ENCODE measurements at places on chromosomes 3 and 15.

DNA sequence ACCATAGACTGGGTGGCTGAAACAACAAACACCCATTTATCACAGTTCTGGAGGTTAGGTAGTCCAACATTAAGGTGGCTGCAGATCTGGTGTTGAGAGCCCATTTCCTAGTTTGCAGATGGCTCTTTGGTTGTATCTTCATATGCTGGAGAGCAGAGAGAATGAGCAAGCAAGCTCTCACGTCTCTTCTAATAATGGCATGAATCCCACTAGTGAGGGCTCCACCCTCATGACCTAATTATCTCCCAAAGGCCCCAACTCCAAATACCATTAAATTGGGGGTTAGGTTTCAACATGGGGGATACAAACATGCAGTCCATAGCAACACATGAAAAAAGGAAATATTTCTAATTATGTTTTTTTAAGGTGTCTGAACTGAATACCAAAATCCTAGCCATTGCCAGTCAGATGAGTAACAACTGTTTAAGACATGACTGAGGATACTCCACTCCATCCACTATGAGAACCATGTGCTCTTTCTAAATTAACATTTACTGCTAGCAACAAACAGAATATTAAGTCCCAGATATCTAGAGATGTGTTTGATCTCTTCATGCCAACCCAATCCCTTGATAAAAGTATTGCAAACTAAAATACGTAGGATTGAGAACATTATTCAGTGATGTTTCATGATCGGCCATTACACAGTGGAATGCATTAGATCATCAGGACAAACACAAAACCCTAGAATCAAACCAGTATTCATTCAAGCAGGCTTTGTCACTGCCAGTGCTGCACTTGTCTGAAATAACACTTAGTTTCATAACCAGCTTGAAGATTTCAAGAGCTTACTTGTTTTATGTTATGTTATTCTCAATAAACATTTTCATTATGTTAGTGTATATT lies 340.3 kb downstream of the SLC9A9 start:
- DNase-seq: no peak

DNA sequence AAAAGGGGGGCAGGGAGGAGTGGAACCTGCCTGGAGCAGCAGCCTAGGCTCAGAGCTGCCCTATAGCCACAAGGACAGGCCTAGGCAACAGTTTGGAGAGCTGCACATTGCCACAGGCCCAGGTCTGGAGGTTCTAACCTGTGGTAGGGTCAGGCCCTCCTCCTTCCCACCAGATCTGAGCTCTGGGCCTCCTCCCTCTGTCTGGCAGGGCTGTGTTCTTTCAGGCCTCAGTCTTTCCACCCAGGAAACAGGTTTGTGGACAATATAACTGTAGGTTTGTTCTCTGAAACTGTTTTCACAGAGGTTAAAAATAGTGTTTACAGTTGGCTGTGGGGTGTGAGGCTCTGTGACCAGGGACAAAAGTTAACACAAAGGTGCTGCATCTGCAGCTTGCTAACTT lies 9.0 kb upstream of the CAMKV start:
- DNase-seq: no peak

GRCh38 chr3:188518416-188518815 lies 364.5 kb downstream of the LPP start:
- no peak for DNase-seq

- no peak for DNase-seq
These were observed 87.6 kb downstream of the P2RY1 start for GRCh38 chr3:152922554-152922953.

DNA sequence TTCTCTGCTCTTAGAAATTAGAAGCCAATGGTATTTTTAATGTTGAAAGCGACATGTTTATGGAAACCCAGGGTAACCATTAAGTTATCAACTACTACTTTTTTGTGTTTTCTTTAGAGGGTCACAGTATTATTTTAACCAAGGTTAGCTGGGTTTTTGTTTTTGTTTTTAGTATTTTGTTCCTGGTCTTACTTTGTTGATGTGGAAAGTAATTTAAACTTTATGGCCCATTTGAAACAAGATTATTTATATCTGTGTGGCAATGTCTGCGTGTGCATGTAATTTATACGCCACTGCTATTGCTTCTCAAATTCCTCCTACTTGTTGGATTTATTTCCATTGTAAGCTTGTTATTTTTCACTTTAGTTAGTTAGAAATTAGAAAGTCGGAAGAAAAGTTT lies 722.1 kb upstream of the NR2F2 start:
- DNase-seq: no peak

- no peak for DNase-seq
These were observed 100.8 kb downstream of the TMEM266 start for GRCh38 chr15:76160426-76161152.

GRCh38 chr3:194184265-194184751 lies 48.4 kb downstream of the HES1 start:
- no peak for DNase-seq

- DNase-seq: no peak
These were observed 8.8 kb downstream of the NEK10 start for GRCh38 chr3:27360113-27361078.

GRCh38 chr15:39327005-39327730 lies 253.7 kb upstream of the THBS1 start:
- DNase-seq: no peak

DNA sequence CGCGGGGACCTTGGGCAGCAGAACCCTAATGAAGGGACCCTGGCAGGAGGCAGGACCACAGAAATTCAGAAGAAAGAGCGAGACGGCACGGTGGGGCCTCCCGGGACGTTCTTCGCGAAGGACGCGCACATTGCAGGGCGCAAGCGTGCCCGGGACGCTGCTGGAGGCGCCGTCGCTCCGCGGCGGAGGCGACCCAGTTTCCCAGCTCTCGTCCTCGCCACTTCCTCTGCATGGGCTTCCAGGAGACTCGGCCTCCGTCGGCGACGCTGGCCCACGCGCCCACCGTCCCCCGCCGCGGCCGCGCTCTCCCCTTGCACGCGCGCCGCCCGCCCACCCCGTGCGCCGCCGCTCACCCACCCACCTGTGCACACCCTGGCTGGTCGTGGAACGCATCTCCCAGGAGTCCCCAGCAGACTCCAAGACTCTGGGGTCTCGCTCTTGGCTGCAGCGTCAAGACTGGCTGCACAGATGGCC lies 31.8 kb upstream of the SMAD3 start:
- DNase-seq: no peak

GRCh38 chr15:80828796-80829195 lies 49.6 kb downstream of the CEMIP start:
- DNase-seq: no peak

DNA sequence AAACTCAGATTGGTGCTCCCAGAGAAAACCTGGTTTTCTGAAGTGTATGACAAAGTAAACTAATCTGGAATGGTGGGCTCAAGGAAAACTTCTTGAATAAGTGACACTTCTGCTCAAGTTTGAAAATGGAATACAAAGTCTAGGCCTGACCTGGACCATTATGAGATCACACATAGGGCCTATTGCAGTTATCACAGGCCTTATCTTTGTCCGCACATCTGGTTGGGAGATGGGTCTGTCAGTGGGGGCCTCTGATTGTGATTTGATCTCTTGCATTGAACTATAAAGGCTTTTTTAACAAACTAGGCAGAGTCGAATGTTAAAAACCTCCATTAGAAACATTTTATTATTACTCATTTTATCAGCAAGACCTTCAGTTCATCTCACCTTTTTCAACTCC lies 405.6 kb downstream of the PTPRG start:
- no peak for DNase-seq

DNA sequence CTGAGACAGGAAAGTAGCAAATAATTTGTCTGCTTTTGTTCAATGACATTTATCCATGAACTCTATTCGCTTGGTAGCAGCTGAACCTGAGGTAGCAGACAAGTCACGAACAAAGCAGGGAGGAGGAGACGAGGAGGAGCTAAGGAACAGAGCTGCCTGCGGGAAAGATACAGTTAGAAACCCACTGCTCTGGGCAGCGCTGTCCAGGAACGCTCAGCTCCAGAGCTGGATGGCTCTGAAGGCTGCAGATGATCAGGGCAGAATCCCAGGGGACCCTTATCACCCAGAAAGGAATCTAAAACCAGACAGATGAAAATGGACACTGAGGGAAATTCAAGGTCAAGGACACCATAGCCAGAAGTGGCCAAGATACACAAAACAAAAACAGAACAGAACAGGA lies 257.8 kb downstream of the CD47 start:
- DNase-seq: no peak

DNA sequence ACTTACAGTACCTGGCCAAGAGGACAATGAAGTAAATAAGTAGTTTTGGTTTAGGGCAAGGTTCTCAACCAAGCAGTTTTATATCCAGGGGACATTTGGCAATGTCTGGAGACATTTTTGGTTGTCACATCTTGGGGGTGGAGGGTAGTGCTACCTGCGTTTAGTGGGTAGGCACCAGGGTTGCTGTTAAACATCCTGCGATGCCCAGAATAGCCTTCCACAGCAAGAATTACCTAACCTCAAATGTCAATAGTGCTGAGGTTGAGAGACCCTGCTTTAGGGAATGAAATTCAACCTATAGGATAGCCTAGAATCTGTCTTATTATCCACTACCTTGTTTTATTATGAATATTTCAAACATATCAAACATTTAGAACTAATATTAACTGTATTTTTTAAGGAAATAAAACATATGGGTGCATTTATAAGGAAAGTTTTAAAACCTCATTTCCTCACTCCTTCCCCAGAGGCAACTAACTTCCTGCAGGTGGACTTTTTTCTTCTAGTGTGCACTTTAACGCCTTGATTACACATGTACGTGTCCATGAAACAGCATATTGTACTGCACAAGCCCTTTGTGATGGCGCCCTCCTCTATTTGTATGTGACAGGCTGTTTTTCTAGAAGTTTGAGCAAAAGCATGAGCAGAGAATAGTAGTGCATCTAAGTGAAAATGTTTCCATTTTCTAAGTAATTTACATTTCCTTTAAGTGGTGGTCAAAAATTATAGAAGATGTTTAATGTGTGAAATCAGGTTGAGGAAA lies 57.1 kb downstream of the TRAK1 start:
- DNase-seq: no peak

DNA sequence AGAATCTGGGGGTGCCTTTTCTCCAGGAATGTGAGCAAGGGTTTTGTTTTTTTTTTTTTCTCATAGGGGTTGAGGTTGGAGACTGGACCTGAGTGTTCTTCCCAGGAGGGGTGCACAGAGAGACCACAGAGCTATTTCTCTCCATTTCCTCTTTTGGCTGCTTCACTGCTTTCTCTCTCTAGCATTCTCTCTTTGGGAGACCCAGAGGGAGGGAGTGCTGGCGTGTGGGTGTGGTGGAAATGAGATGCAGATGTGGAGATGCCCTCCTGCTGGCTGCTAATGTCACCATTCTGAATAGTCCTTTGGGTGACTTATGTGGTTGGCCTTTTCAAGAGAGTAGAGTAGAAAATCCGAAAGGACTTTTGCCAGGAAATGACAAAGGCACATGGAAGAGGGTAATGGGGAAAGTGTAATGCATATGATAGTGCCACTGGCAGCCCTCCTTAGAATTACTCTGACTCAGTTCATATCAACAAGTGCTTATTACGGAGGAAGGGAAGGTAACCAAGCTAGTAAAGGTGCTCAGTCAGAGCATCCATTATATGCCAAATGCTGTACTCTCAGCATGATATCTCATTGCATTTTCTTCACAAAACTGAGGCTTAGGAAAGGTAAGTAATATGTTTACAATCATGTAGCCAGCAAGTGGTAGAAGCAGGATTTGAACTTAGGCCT lies 1.9 kb downstream of the SYN2 start:
- DNase-seq: no peak

GRCh38 chr3:147422196-147422595 lies 13.0 kb downstream of the ZIC1 start:
- DNase-seq: no peak

GRCh38 chr15:89652131-89652530 lies 3.1 kb downstream of the KIF7 start:
- no peak for DNase-seq

- no peak for DNase-seq
These were observed 497.7 kb downstream of the OCA2 start for GRCh38 chr15:27601239-27601960.

- no peak for DNase-seq
These were observed 590 bp downstream of the POLR2H start for GRCh38 chr3:184361932-184362667.

DNA sequence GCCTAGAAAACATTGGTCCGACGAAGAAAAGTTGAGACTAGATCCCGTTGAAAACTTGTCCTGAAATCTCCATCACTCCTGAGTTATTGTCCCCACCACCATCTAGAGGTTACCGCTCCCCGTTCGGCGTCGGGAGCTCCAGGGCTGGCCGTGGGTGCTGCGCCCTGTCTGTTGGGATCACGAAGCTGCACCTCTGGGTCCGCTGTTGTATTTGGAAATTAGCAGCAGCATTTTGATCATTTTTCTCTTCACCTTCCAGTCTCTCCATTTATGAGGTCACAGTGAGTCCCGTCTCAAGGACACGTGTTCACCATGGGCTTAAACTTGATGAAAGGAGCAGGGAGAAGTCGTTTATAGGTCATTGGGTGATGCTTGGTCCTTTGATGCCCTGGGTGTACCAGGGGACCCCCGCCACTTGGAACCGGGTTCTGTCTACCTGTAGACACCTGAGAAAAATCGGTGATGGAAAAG lies 565 bp downstream of the MANF start:
- no peak for DNase-seq

DNA sequence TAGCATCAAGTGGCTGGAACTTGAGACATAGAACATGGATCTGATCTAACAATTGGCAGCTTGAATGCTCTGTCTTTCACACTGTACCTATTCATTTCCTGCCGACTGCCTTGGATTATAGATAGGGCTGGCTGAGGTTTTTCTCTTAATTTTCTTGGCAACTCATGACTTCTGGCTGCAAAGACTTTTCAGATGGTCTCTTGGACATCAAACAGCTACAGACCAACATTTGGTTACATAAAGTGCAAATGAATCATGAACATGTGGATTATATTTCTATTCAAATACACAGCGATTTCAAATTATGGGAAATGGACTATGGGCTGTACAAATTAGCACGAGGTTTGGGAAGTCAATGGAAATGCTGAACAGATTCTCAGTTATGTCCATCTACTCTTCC lies 26.2 kb upstream of the IL16 start:
- DNase-seq: no peak

DNA sequence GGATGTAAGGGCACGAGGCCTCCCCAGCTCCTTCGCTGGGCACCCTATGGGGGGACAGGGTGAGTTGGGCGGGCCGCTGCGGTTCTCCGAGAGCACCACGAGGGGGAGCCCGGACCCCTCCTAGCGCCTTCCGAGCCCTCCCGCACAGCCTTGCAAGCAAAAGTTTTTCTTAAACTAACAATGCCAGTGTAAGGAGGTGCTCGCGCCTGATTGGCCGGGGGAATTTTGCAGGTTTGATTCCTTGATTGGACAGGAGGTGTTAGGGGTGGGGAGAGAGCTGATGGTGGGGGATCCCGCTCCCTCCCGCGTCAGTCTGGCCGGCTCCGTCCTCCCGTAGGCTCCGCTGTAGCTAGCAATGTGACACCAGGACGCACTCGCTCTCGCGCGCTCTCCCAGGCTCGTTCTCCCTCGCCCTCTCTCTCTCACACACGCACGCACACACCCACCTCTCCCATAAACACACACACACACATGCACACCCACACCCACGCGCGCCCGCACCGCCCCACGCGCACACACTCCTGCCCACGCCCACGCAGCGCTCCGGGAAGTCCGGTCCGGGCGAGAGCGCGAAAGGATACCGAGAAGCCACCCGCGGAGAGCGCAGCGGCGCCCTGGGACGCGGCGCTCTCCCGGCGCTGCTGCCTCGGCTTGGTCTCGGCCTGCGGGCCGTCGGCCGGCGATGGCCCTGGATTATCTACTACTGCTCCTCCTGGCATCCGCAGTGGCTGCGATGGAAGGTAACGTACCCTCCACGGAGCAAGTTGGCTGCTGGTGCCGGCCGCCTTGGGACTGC lies at the start of gene EPHB1:
Gene EPHB1 (plus strand): TSS at position 311 of the 796 bp plus-strand sequence.
- DNase-seq: peak; percentile 20

- no peak for DNase-seq
These were observed 26.2 kb upstream of the TFG start for GRCh38 chr3:100682854-100683760.

Measured in activated naive CD4-positive, alpha-beta T cell (primary cell).